Effector CD8-positive, alpha-beta T cell (primary cell): ENCODE measurements at places on chromosomes 2 and 18.

GRCh38 chr2:191176801-191177438 lies 26.1 kb upstream of the STAT4 start:
- no peak for DNase-seq

DNA sequence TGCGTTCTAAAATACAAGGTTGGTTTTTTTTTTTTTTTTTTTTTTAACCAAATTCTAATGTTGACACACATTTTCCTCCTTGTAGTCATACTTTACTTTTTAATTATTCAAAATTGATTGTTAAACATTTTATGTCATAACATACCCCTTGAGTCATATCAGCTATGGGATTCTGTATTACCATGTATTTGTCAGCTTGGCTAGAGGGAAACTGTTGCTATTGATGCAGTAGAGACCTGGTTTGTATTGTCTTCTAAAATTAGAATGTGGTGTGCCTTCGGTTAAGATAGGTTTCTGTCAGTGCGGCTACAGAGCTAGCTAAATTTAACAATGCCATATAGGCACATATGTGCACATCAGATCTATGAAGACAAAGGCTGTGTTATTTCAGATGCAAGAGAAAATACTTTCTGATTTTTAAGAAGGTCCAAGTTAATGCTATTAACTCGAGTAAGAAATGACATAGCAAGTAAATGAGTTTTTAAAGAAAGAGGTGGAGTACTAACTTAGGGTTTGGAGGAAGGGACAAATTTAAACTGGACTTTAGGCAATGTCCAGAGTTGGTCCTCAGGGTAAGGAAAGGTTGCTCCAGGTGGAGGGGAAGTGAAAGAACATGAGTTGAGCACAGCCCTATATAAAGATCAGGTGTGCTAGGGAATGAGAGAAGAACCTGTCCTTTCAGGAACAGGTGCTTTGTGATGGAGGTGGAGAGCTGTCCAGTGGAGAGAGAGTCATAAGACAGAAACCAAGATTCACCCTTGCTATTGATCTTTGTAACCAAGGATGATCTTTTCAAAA lies 152.3 kb downstream of the PRPF40A start:
- DNase-seq, result no peak

GRCh38 chr2:189579585-189580186 lies 900 bp downstream of the SLC40A1 start:
- DNase-seq, result no peak

DNA sequence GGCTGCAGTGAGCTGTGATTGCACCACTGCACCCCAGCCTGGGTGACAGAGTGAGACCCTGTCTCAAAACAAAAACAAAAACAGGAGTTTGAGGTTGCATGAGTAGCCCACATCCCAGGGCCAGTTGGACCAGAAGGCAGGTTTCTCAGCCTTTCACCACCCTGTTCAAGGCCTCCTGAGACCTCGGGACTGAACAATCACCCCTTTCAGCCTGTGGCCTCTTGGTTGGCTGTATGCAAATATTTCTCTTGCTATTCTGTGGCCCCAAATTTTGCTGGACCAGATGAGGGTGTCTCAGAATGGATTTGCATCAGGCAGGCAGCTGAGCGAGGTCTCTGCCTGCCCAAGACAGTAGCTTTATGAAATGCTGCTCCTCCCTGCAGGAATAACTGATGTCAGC lies 56.9 kb downstream of the DPYSL5 start:
- DNase-seq, result no peak

- DNase-seq, result no peak
Observed at GRCh38 chr2:127607399-127607908, 38.5 kb upstream of the GPR17 start.

DNA sequence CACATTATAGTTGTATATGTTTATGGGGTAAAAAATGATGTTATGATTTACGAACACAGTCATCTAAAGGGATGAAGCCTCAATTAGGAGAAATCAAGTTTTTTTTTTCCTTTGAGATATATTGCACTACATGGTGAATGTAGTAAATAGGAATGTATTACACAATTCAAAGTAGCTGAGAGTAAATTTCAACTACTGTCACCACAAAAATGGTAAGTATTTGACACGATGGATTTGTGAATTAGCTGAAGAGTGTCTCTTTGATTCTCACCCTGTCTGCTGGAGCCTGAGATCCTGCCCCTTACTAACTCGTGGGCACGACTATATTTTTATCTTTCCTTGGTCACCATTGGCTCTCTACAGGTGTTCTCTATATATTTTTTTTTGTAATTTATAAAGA lies 540.4 kb upstream of the DSEL start:
- DNase-seq, result no peak

GRCh38 chr2:162475661-162476060 lies 131.7 kb downstream of the GCA start:
- no peak for DNase-seq

DNA sequence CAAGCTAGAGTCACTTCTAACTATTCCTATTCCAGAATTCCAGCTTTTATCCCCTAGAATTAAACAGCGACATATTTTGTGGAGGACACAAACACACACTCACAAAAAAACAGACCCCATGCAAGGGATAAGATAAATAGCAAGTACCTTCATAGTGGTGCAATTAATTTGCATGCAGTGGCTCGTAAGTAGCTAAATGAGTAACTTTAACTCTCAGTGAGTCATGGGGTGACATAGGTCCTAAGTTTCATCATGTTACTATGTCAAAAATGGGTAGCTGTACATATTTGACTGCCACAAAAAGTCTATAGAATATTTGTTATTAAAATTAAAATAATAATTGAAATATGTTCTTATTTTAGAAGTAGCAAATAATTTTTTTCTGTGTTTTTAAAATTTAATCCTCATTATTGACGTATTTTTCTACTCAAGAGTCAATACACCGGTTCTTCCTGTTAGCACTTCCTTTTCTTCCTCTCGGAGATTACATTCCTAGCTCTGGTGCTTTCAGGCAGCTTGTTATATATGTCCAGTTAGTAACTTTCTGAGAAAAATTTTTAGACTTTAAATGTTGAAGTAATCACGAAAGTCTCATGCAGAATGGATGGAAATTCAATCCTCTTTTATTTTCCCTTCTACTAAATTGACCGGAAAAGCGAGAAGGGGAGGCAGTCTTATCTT lies 247.0 kb downstream of the KCNH7 start:
- no peak for DNase-seq

GRCh38 chr2:237873897-237874551 lies 14.6 kb downstream of the RAMP1 start:
- no peak for DNase-seq

DNA sequence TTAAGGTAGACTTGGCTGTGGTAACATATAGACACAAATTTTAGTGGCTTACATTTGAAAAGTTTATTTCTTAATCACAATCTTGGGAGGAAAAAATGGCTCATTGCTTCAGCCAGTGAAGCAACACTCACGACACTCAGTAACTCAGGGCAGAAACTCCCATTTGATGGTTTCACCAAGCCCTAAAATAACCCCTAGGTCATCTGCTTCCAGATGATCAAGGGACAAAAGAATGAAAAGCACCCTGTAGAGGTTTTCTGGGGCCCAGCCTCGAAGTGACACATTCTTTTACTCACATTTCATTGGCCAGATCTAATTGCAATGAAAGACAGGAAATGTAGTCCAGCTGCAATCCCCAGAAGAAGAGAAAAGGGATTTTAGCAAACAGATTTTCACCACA lies 275.9 kb downstream of the TMX3 start:
- no peak for DNase-seq

- no peak for DNase-seq
Observed at GRCh38 chr2:24423095-24423494, 62.8 kb upstream of the ITSN2 start.

- no peak for DNase-seq
Observed at GRCh38 chr18:76463358-76463757, 31.7 kb downstream of the ZNF516 start.

GRCh38 chr2:34602262-34602661 lies 1003.2 kb upstream of the FAM98A start:
- DNase-seq, result no peak

DNA sequence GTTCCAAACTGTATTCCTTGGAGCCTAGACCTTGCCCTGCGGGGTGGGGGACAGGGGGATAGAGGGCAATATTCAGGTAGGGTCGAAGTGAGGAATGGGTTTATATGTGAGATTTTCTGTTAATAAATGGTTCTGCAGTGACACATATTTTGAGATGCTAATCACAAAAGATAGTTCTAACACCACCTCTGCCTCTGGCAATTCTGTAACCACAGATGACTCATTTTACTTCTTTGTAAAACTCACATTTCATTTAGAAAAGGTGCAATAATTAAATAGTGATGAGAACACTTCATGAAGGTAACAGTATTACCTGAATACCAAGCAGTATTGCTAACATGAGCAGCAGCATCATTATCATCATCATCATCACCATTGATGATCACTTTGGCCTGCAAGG lies 306.6 kb downstream of the SUCLG1 start:
- no peak for DNase-seq

DNA sequence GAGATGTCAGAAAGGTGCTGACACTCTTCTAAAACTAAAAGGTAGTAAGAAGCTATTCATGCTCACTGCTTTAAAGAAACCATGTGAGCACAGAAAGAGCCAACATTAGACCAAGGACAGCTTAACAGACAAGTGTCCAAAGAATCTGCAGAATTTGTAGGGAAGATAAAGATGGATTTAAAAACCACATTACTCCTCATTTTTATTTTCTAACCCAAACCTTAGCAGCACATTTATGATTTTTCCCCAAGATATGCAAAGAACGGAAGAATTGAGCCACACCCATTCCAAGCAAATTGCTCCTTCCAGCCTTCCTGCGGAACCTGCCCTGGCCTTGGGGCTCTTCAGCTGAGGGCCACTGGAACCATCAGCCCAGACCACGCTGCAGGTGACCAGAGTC lies 26.9 kb downstream of the MBP start:
- DNase-seq, result no peak

- no peak for DNase-seq
Observed at GRCh38 chr2:17972991-17973390, 94.5 kb downstream of the KCNS3 start.

GRCh38 chr2:136238286-136239078 lies 120.5 kb upstream of the CXCR4 start:
- no peak for DNase-seq

DNA sequence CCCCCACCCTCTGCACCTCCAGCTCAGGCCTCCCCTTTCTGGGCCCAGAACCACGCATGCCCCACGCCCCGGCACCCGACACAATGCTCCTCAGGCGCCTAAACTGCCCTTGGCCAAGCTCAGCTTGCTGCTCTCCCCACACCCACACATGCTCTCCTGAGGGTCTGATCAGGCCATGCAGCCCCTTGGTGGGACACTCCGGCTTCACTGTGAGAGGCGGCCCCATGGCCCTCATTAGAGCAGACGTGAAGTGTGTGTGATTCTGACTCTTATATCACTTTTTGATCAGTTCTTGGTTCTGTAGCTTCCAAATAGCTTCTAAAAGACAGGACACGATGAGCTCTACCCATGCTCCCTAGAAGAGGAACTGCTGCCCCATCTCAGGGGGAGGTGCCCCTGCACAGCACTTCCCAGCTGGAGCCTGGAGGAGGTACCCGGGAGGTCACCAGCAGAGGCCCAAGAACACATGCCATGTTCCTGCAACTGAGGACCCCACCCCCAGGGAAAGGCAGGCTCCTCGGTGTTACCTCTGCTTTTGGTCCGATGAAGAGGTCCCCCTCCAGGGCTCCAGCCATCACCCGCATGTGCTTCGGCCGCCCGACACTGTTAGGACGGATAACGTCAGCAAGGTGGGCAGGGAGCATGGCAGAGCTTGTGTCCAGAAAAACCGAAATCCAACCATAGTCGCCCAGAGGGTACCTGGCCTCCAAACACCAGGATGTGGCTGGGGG lies 3.6 kb downstream of the ACTR1B start:
- DNase-seq, result no peak

DNA sequence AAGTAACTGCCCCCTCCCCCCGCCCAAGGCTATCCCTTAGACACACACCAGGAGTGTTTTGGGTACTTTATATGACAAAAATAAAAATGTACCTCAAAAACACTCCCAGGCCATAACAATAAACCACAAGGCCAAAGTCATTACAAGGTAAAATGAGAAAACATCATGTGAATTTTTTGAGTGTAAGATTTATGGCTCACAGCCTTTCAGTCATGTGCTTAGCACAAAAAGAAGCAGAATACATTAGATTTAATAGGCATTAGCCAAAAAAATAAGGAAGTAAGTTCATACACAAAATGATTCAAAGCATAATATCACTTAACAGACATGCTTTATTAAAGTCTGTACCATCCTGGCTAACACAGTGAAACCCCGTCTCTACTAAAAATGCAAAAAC lies 103.7 kb downstream of the CACNB4 start:
- DNase-seq, result no peak

GRCh38 chr2:219404291-219404910 lies 13.8 kb upstream of the DES start:
- DNase-seq, result no peak

DNA sequence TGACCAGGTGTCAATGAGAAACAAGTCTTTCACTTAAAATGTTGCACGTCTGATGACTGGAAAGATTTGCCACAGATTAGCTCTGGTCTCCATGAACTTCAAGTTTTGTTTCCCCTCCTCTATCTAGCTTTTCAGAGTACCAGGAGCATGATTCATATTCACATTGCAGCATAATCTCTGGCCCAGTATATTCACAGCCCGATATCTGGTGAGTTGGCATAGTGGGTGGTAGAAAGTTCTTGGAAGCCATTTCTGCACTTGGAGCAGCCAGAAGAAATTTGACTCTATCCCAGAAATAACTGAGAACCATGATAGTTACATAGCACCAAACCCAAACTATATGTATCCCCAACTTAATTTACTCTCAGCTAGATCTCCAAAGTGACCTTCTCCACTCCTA lies 503.9 kb downstream of the PID1 start:
- DNase-seq, result no peak

DNA sequence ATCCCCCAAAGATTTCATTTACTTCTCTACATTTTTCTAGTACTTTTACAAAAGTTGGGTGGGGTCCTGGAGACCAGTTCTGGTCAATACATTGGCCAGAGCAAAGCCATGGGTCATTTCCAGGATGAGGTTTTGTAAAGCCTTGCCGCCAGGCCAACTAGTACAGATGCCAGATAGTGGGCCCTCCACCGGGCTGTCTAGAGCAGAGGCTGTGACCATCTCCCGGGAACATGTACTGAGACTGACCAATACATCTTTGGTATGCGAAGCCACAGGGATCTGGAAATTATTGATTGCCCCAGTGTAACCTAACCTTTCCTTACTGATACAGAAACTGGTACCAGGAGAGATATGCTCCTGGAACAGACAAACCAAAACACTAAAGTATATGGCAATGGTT lies 599.2 kb downstream of the ADCYAP1 start:
- DNase-seq, result no peak

DNA sequence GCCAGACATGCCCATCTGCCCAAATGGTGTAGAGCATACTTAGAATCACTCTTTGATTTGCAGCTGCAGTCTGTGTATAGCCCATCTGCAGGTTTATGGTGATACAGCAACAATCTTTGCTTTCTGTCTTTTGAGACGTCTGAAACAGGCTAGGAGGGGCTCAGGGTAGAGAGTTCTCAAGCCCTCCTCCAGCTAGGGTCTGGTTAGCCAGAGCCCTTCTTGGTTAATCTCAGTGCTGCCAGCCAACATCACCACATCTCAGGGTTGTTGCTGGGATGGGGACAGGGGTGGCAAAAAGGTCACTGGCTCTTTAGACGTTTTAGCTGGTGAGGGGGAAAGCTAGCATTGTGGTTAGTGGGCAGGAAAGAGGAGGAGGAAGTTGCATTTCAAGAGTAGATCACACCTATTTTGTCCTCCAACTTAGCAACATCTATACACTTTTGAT lies 136.6 kb upstream of the ACAA2 start:
- DNase-seq, result no peak
